ENCODE measurements at places on chromosomes 6 and 20. TPM values are rescaled to one million over a fixed set of nuclear protein-coding genes. Genes with fewer than 3 reads are reported as not detected.

The PLN gene
- total RNA-seq: not detected

The ARFGEF2 gene
- total RNA-seq: 23.6 TPM

The HLA-E gene
- total RNA-seq: 493 TPM

The SLC22A7 gene
- total RNA-seq: not detected

Data from activated naive CD4-positive, alpha-beta T cell treated with anti-CD3 and anti-CD28 coated beads, Interleukin-2, amount 50 U/mL, for 72 hours (primary cell).